Prostate gland (tissue), 2 donors: ENCODE measurements at places on chromosomes 5 and 9.

DNA sequence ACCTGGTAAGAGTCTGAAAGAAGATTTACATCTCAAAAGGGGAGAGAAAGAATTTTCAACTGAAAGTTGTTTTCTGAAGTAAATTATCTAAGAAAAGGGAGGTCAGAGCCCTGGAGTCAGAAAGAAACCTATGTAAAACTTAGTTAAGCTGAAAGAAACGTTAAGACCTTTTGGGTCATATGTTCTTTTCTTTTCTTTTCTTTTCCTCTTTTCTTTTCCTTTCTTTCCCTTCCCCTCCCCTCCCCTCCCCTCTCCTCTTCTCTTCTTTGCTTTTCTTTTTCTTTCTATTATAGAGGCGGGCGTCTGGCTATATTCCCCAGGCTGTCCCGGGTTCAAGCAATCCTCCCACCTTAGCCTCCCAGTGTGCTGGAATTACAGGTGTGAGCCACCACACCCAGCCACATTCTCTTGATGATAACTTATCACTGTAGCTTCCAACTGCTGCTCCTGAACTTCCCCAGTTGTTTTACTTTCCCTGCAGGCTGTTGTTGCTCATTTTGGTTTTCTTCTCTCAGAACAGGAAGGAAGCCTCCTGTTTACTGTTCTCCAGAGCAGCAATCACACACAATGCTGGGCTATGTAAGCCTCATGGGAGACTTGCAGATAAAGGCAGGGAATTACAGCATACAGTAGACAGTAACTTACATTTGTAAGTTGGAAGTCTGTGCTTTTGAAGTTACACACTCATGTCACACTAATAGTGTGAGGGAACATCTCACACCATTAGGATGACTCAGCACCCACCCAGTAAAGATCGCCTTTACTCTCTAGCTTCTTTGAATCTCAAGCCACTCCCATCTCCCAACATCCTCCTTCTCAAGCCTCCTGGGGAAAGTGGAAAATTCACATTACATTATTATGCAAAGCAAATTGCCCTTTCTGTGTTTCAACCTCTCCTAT lies 2216.6 kb upstream of the WWC1 start:
- no peak for DNase-seq
- no peak overlapping the region for H3K4me3 ChIP-seq
- H3K4me1 ChIP-seq: no peaks in the 10 kb centered on the region

- H3K4me3 ChIP-seq: no peak overlapping the region
- peak overlapping the region; percentile 95 for H3K27ac ChIP-seq
- H3K4me1 ChIP-seq: peaks cover 3% of the 10 kb centered on the region
Observed at GRCh38 chr5:72954389-72954788, 1.5 kb upstream of the FCHO2 start.

GRCh38 chr9:109320742-109321448 lies at the start of gene EPB41L4B:
Gene EPB41L4B, minus strand, starts transcription at chr9:109321059. Its CDS starts 613 bp downstream, at chr9:109320446.
- H3K27me3 ChIP-seq: no peaks in the 10 kb centered on the region
- peak within 1 kb of the TSS; percentile 54 for H3K27ac ChIP-seq
- peak within 1 kb of the TSS; percentile 41 for H3K4me3 ChIP-seq
- peak; percentile 93 for DNase-seq
- no peaks in the 10 kb centered on the region for H3K36me3 ChIP-seq

DNA sequence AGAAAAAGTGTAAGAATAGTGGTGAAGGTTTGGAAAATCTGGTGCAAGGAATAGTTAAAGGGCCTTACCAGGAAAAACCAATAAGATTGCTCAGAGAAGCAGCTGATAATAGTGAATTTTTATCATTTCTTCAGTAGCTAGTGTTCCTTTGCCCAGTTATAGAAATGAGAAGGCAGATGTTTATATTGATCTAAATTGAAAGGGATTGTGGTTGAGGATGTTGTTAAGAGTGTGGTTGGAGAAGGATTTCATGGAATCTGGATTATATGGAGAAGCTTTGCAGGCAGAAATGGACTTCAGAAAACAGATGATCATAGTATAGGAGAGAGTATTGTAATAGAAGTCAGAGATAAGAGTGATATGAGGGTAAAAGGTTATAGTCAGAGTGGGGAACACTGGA lies 102.6 kb downstream of the XRCC4 start:
- H3K4me3 ChIP-seq: no peak overlapping the region
- DNase-seq: no peak
- H3K36me3 ChIP-seq: no peaks in the 10 kb centered on the region
- H3K27me3 ChIP-seq: no peaks in the 10 kb centered on the region

GRCh38 chr5:111379391-111379816 lies 132.9 kb downstream of the STARD4 start:
- no peak for DNase-seq
- no peaks in the 10 kb centered on the region for H3K4me1 ChIP-seq
- no peak overlapping the region for H3K27ac ChIP-seq
- H3K27me3 ChIP-seq: no peaks in the 10 kb centered on the region

DNA sequence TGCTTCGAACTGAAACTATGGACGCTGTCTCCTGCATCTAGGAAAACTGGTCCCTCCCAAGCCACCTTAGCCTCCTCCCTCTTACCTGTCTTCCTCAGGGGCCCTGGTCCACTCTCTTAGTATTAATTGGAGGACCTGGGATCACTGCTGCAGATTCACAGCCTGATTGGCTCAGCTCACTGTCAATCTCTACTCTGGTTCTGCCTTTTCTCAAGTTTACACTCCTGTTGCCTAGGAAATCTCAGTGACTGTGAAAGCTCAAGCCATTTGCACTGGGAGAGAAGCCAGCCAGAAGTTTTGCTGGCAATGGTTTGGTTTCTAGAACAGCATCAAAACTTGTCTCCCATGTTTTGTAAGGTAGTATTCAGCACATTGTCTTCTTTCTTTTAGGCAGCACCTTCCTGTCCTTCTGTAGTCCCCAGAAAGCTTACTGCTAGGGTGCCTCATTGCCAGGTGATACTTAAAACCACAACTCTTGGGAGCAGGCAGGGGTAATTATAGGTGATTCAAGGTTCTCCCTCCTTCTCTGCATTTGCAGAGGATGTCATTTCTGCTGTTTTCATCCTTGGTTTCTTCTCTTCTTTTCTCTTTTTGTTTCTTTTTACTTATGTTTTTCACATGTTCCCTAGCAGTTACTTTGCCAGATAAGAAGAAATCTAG lies at the start of gene CAPSL:
CAPSL (minus strand) TSS at position 55 of the 660 bp plus-strand sequence. CDS start 17,502 bp downstream, outside the sequence.
- H3K4me3 ChIP-seq: no peak within 1 kb of the TSS
- no peak within 1 kb of the TSS for H3K27ac ChIP-seq
- no peaks in the 10 kb centered on the region for H3K4me1 ChIP-seq
- no peaks in the 10 kb centered on the region for H3K36me3 ChIP-seq
- no peaks in the 10 kb centered on the region for H3K27me3 ChIP-seq

DNA sequence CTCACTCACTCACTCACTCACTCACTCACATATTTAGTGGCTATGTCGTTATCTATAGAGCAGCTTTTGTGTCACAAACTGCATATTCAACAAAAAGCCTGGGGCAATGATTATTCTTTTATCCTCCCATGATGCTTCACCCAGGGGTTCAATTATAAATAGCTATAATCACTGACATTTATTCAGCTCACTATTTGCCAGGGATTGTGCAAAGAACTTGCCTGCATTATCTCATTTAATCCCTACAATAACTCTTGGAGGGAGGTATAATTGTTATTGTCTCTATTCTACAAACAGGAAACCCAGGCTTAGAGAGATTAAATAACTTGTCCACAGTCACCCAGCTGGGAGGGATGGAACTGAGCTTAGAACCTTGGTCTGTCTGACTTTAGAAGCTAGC lies 298.0 kb upstream of the MSX2 start:
- no peak overlapping the region for H3K27ac ChIP-seq
- no peaks in the 10 kb centered on the region for H3K27me3 ChIP-seq
- DNase-seq: no peak
- no peak overlapping the region for H3K4me3 ChIP-seq
- no peaks in the 10 kb centered on the region for H3K36me3 ChIP-seq

DNA sequence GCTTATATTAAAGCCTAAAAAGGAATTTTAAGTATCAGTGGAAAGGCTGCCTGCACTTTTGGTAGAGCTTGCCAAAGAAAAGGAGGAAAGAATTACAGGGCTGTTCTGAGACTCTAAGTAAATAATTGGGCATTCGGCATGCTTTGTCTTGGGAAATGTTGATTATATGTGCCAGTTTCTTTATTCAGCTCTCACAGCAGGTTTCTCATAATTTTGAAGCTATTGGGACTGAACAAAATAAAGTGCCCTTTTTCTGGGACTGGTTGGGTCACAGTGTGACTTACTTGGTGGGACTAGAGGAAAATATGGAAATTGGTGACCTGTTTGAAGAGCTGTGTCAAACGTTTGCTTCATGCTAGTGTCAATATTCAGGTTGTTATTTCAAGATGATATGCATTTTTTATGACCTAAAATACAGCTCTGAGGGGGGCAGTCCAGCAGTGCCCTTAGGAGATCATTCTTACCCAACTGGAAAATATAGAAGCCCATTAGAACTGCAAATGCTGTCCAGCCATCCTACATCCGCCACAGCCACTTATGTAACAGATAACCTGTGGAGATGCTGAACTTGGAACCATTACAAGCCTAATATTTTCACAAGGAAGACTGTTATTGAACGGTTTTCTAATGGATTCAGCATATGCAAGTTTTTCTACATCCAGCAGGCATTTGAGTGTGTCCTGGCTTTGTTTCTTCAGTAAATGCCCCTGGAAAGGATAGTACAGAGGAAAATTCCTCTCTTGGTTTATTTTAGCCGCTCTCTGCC lies 122.4 kb downstream of the SNCAIP start:
- H3K27me3 ChIP-seq: no peaks in the 10 kb centered on the region
- H3K4me1 ChIP-seq: peaks cover 2% of the 10 kb centered on the region
- no peaks in the 10 kb centered on the region for H3K36me3 ChIP-seq
- H3K27ac ChIP-seq: no peak overlapping the region
- DNase-seq: peak; percentile 13

GRCh38 chr5:126624534-126624933 lies 23.8 kb downstream of the PHAX start:
- no peak overlapping the region for H3K27ac ChIP-seq
- no peaks in the 10 kb centered on the region for H3K36me3 ChIP-seq
- no peaks in the 10 kb centered on the region for H3K4me1 ChIP-seq
- H3K4me3 ChIP-seq: no peak overlapping the region

DNA sequence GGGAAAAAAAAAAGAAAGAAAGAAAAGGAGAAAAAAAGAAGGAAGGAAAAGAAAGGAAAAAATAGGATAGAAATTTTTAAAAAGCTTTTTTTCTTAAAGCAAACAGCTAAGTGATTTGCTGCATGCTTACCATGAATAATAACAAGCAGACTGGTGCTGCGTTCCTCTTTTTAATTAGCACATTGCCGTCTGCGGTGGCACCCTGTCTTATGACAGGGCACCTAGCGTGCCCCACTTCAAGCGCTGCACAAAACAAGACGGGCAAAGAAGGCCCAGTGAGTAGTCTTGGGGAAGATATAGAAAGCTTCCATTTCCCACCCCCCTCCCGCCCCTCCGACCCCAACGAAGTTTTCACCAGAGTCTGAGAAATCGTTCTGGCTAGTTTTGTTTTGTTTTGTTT lies 513.9 kb downstream of the ZNF608 start:
- no peaks in the 10 kb centered on the region for H3K36me3 ChIP-seq
- DNase-seq: no peak
- no peaks in the 10 kb centered on the region for H3K4me1 ChIP-seq

GRCh38 chr5:143361438-143361837 lies 42.0 kb downstream of the NR3C1 start:
- H3K27me3 ChIP-seq: no peaks in the 10 kb centered on the region
- H3K36me3 ChIP-seq: no peaks in the 10 kb centered on the region
- H3K27ac ChIP-seq: no peak overlapping the region
- H3K4me3 ChIP-seq: no peak overlapping the region
- H3K4me1 ChIP-seq: no peaks in the 10 kb centered on the region

DNA sequence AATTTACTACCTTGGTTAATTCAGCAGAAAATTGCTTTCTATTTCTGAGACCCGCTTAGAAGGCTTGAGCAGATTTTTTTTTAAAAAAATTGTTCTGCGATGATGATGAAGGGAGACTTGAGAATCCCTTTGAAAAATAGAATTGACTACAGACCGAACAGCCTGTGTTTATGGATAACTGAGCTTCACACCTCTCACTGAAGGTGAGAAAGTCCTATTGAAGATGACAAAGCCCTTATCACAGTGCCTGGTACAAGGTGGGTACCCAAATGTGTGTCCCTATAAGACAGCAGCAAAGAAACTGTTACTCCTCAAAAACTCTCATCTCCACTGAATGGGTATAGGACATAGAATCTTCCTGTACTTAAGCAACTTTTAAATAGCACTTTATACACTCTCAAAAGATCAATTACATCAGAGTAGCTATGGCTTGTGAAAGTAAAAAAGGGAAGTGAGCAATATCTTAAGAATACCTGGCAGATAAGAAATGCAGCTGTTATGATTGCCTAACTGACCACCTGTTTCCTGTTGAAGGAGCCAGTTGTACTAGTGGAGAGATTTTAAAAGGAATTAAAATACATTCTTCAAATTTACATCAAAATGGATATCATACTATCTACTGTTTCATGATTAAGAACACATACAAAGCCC lies 419.7 kb downstream of the CHSY3 start:
- no peaks in the 10 kb centered on the region for H3K4me1 ChIP-seq
- no peak overlapping the region for H3K4me3 ChIP-seq
- no peaks in the 10 kb centered on the region for H3K36me3 ChIP-seq
- H3K27me3 ChIP-seq: no peaks in the 10 kb centered on the region
- DNase-seq: no peak

DNA sequence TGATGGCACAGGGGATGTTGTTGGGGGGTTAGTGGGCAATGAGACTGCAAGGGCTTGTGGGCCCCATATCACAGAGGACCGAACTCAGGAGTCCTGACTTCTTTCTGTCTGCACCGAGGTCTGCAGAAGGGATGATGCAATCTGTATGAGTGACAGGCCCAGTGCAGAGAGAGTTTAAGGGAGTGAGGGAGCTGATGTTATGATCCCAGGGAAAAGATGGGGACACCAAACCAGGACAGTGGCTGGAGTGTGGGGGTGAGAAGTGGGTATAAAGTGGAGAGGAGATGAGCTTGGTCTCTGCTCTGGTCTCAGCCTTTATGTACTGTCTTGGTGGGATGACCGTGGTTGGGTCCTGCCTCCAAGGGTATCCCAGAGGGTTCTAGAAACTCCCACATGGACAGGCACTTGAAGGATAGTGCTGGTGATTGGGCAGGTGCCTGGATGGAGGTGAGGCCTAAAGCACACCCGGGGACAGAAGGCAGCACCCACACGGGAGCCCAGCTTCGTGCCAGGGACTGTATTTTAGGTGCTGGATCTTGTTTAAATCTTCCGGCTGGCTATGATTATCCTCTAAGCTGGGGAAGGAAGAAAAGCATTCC lies 21.9 kb downstream of the GSN start:
- DNase-seq: no peak
- H3K36me3 ChIP-seq: no peaks in the 10 kb centered on the region
- peaks cover 9% of the 10 kb centered on the region for H3K4me1 ChIP-seq
- H3K4me3 ChIP-seq: no peak overlapping the region
- no peaks in the 10 kb centered on the region for H3K27me3 ChIP-seq
- peak overlapping the region; percentile 90 for H3K27ac ChIP-seq

DNA sequence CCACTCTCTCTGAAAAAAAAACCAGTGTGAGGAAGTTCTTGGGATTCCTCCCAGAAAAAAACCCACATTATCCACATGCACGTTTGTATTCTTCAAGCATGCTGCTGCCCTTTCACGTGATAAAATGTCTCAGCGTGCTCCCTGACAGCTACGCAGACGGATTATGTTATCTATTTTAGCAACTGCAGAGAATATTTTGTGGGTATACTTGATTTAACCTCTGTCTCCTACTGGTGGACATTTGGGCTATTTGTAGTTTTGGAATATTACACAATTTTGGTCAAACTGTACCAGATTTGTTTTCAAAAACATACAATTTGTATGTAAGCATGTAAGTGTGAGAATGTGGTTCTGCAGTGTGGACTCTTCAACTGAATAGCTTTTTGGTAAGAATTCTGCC lies 10.7 kb downstream of the PRRC2B start:
- H3K4me3 ChIP-seq: no peak overlapping the region
